Activated T-cell treated with anti-CD3 and anti-CD28 coated beads for 1 hour (primary cell): ENCODE measurements at places on chromosomes 11 and 22.

DNA sequence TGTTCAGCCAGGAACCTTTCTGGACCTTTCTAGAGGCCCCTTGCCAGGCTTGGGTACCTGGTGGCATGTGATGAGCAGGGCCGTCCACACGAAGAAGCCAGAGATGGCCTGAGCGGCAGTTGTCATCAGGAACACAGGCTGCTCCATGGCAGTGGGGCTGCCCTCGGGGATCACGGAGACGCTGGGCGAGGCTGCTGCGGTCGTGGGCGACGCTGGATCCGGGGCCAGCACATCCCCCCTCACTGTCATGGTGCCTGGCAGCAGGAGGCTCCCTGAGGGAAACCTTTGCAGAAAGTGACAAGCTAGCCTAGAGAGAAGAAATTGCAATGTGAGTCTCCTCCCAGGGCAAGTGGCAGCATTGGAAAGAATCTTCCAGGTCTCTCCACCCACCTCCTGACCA, 25.1 kb downstream of the TMEM184B start:
- DNase-seq: no peak

DNA sequence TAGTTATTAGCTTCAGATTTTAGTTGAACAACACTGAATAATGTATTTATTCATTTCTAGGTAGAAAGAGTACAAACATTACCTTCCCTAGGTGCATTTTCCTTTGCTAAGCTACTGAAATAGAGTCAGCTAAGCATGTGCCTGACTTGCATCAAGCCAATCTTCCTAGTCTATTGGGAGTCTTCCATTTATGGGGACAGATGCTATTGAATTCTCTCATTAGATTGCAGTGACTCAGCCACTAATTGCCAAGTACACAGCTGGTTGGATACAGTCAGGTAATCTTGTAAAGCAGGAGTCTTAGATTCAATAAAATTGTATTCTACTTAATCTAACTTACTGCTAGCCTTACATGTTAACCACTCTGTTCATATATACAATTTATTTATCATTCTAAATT, 55.2 kb upstream of the RPS13 start:
- no peak for DNase-seq

DNA sequence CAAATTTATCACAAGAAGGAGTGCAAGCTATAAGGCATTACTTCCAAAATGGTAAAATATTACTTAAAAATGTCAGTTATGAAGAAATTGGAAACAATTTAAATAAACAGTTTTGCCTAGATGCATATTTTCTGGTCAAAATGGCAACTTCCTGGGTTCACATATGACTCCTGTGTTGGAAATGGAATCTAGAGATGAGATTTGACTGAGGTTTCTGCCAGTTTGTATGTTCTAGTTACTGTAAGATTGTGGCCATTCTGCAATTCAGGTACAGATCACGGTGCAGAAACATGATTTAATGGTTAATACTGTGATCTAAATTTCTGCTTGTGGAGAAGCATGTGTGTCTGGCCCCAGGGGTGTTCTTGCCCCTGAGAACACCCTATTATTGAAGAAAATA, 3.4 kb upstream of the OR4C6 start:
- DNase-seq: no peak

DNA sequence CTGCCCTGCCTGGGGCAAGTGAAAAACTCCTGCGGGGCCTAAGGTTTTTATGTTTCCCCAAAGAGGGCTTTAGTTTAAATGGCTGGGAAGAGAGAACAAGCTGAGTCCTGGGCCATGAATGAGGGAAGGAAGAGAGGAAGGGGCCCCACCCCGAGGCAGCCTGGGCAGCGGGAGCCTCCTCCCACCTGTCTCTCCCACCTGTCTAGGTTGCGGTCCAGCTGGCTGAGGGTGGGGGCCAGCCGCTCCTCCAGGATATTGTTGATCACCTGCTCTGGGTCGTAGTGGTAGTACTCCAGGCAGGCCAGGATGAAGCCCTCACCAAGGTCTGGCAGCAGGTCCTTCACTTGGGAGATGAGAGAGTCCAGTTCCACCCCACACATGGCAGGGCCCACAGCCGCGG, 34.6 kb downstream of the UQCR10 start:
- no peak for DNase-seq

DNA sequence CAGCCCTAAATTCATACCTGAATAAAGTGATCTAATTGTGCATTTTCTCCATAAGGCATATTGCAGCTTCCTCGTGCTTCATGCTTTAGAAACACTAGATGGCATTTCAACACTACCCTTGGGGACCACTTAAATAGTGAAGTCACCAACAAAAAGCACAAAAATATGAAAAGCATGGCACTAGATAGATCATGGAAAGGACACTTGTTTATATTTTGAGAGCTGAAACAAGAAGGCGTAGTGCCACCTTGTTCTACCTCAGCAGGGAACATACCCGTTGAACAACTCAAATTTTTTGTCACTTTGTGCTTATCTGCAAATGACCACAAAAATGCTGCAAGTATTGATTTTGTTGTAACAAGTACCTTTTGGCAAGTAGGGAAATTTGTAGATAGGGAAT, 8.6 kb downstream of the TBCEL start:
- DNase-seq: no peak

GRCh38 chr22:45511847-45512261, 9.2 kb downstream of the FBLN1 start:
- DNase-seq: no peak

- DNase-seq: no peak
Observed at GRCh38 chr22:35522225-35523149, 18.1 kb upstream of the RASD2 start.

- DNase-seq: no peak
Observed at GRCh38 chr11:39139581-39139980, 2319.9 kb downstream of the LRRC4C start.

GRCh38 chr22:46931414-46931813, 169.0 kb downstream of the TBC1D22A start:
- DNase-seq: no peak

- DNase-seq: no peak
Observed at GRCh38 chr22:42560381-42560780, 6.6 kb downstream of the SERHL2 start.

DNA sequence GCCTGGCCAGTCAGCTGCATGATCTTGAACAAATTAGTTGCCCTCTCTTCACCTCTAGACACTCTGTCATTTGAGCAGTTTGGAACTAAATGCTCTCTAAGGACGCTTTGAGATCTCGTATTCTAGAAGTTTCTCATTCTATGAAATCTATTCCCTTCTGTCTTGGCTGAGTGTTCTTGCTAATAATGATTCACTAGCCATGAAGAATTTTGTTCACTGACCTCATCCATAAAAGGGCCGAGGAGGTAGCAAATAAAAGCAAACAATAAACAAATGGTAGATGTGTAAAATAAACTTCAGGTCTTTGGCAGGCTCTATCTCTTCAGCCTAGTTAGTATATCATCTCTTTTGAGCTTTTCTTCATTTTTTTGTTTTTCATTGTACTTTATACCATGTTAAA, 76.6 kb downstream of the USP35 start:
- DNase-seq: no peak

- DNase-seq: no peak
Observed at GRCh38 chr11:76025068-76025467, 181.2 kb downstream of the WNT11 start.

GRCh38 chr22:17303441-17303839, 65.8 kb upstream of the CECR2 start:
- no peak for DNase-seq

GRCh38 chr11:57536947-57537619, at the start of gene SMTNL1:
Gene SMTNL1 (plus strand): TSS chr11:57537595. CDS start chr11:57542643, 5,048 bp downstream.
- DNase-seq: no peak

- no peak for DNase-seq
Observed at GRCh38 chr11:78717041-78717440, 142.4 kb upstream of the NARS2 start.

DNA sequence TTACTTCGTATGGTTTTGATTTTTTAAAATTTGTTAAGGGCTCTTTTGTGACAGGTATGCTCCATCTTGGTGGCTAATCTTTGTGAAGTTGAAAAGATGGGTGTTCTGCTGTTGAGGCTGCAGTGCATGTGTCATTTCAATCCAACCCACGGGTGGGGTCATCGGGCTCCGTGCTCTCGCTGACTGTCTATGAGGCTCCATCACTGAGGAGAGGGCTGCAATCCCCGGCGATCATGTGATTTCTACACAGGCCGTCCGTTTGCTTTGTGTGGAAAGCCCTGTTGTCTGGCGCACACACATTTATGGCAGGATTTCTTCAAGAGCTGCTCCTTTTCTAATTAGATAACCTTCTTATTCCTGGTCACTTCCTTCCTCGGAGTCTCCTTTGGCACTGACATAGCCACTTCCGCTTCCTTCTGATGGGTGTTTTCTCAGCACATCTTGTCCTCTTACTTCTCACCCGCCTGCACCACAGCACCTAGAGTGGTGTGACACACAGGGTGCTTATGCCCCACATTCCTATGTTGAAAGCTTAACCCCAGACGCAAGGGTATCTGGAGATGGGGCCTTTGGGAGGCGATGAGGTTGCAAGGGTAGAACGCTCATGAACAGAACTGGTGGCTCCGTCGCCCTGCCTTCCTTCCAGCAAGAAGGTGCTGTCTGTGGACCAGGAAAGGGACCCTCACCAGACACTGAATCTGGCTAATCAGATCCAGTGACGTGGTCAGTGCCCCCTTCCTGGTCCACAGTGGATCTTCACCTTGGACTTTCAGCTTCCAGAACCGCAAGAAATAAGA, 9.4 kb downstream of the MOB2 start:
- DNase-seq: no peak

GRCh38 chr11:69073469-69073868, 24.7 kb downstream of the TPCN2 start:
- no peak for DNase-seq

- DNase-seq: no peak
Observed at GRCh38 chr11:86719781-86720463, 47.5 kb upstream of the ME3 start.

DNA sequence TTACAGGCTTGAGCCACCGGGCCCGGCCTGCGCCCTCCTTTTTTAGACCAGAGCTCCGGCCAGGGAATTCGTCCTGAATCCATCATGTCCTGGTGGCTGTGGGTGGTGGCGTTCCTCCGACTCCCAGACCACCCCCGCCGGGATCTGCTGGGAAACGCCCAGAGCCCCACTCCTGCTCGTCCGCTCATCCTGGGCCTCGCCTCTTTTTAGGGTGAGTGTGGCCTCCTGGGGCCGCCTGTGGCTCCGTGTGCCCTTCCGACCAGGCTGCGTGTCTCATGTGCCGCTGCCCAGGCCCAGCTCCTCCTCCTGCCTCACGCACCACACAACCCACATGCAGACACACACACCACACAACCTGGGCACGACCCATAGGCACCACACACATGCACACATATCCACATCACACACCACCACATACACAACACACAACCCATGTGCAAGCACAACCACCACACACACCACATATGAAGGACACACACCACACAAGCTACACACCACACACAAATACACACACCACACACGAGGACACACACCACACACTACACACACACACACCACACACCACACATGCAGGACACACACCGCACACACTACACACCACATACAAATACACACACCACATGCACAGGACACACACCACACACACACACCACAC, 946.2 kb downstream of the BRD1 start:
- no peak for DNase-seq

DNA sequence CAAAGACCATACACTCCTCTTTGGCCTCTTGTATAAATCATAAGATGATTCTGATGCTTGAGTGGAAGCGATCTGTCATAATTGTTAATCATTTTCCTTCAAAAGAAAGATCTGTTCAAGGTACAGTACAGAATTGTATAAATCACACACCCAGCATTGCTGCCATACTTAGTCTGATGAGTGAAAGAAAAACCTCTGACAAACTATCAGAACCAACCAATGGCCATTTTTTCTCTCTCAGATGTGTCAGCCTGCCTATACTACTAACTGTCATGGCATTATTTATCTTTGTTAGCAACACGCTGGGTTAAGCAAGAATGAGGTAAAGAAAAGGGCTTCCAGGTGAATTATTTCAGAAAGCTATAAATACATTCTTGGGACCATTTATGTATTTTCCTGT, 1112.7 kb upstream of the TENM4 start:
- DNase-seq: no peak

- DNase-seq: no peak
Observed at GRCh38 chr22:44479662-44480061, 18.4 kb downstream of the RTL6 start.

DNA sequence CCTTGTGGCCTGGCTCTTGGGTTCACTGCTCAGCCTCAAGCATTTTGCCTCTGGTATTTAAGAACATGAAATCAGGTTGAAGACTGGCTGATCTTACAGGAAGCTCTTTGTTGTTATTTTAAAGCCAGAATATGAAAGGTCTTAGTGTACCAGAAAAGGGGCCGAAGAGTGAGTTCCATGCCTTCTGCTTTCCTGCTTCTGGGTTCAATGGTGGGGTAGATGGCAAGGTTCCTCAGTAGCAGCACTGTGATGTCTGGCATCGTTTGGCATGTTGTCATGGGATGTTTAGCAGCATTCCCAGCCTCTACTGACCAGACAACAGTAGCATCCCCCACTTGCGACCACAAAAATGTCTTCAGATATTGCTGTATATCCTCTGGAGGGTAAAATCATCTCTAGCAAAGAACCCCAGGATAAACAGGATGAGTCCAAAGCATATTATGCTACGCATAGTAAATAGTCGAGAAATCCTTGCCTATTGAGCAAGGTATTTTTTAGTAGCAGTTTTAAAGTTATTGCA, 2.4 kb downstream of the VPS26B start:
- DNase-seq: no peak

DNA sequence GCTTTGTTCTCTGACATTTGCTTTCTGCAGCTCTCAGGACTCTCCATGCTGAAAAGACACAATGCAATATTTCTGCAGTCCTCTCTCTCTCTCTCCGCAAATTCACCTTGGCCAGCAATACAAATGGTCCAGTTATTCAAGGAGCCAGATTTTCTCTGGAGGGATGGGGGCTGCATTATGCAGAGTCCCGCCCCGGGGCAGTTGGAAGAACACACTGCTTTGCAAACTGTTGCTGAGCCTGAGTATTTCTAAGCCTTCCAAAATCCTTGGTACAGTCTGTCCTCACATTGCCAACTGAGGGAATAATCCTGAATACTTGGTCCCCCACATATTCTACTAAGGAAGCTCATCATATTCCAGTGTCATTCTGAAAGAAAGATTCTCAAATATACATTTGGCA, 94.3 kb upstream of the ZC3H12C start:
- DNase-seq: no peak

- DNase-seq: no peak
Observed at GRCh38 chr11:27231530-27231929, 131.5 kb downstream of the CCDC34 start.

DNA sequence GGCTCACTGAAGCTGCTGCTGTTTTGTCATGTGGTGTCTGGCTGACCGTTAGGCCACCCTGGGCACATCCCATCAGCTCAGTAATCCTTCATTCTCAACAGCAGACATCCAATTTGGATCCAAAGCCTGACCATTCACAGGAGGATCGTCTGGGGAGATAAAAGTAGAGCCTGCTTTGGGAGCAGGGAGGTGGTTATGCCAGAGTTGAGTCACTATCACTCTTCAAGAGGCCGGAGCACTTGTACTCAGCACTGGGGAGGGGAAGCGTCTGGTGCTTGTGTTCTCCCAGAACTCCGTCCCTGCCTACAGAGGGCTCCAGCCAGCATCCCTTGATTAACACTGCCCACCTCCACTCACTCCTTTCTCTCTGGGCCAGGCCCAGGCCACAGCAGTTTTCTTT, 382.6 kb downstream of the OPCML start:
- no peak for DNase-seq
